Brain microvascular endothelial cell (primary cell): ENCODE measurements at places on chromosomes 12 and 14.

GRCh38 chr14:100782516-100783320 is 43.2 kb upstream of the MEG3 start:
- no peak for DNase-seq

DNA sequence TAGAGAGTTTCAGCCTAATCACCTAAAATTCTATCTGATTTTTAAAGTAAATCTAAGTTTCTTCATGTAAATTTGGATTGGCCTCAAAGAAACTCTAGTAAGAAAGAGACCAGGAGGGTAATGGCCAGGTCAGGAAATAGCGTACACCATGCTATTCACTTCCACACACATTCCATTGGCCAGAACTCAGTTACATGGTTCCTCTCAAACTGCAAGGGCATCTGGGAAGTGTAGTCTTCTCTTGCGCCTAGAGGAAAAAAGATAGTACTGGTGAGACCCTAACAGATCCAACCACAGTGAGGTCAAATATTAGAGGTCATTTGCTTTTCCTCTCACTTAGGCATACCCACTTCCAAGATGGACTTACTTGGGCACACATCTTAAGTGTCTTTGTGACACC is 39.1 kb downstream of the MBIP start:
- no peak for DNase-seq

DNA sequence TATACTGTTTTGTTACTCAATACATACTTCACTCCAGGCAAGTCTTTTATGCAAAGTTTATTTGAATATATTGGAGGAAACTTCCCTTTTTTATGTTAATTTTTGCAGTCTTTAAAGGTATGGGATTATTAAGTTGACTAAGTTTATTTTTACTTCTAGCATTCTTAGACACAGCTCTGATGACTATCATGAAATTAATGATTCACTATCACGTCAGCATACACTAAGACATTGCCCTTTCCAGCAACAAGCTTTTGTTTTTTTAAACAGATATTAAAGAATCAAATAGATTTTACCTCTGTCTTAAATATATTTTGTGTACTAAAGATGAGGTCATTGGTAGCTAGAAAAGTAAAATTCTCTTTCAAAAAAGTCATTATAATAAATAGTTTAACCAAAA is 52.1 kb downstream of the DERA start:
- DNase-seq: no peak

GRCh38 chr14:72380456-72380855 is 448.2 kb downstream of the RGS6 start:
- no peak for DNase-seq

DNA sequence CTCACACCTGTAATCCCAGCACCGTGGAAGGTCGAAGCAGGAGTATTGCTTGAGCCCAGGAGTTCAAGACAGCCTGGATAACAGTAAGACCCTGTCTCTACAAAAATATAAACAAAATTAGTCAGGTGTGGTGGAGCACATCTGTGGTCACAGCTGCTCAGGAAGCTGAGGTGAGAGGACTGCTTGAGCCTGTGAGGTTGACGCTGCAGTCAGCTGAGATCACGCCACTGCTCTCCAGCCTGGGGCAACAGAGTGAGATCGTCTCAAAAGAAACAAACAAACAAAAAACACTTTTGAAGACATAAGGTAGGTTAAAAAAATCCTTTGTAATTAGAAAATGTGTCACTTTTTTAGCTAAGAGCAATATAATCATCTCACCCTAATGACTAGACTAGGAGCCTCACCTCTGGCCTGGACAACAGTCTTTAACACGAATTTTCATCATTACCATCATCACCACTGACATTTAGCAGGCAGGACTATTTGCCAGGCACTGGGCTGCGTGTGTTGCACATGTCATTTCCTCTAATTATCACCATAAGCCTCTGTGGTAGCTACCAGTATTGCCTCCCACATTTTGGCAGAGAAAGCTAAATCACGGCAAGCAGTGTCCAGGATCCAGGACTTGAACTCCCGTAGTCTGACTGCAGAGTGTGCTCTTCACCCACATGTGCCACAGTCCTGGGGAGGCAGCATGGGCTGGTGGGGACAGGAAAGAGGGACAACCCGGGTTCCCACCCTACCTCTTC is 4.6 kb upstream of the SYCP3 start:
- DNase-seq: no peak

DNA sequence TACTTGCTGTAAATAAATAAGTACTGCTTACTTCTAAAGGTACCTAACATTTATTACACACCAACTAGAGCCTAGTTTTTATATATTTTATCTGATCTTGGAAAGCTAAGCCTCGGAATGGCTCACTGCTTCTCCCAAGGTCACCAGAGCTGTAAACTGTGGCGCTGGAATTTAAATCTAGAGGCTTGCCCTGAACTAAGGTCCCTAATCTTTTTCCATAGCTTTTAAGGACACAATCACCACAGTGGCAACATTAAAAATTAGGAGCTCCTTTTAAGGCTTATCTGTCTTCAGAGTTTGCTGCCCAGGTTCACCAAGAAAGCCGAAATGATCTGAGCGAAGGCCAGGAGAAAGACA is 670 bp downstream of the CCNB1IP1 start:
- no peak for DNase-seq

- no peak for DNase-seq
These were observed 1.7 kb upstream of the ITGA5 start for GRCh38 chr12:54420766-54421144.

DNA sequence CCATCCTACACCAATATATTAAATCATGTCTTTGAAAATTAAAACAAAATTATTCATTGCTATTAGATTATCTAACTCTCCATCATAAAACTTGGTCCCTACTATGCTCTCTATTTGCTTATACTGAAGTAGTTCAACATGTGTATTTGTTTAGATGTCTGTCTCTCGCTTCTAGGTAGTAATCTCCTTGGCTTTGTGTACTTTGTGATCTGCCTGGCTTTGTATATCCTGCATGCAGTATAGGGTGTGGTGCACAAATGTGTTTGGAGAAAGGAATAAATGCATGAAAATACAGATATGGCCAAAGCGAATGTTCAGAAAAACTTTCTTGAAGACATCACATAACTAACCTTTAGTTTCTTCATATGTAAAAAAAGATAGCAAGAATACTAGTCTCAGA is 246.6 kb upstream of the LRFN5 start:
- no peak for DNase-seq

- no peak for DNase-seq
These were observed 1.4 kb downstream of the RABGGTA start for GRCh38 chr14:24269910-24270536.

DNA sequence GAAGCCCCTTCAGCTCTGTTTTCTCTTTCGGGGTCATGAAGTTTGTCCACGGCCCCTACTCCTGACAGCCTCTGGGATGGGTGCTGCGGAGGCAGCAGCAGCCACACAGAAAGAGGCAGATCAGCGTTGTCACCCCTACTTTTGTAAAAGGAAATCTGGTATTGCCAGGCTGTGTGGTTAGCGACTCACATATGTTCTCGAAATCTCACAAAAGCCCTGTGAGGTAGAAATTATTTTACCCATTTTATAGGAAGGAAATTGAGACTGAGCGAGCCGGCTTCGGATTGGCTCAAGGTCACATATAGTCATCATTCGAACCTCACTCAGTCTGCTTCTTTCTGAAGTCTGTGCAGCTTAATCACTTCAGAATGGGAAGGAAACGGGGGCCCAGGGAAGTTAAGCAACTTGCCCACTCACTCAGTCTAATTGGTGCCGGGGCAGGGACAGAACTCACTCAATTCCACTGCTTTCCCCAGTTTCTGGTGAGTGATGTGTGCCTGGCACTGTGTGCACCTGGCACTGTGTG is 1.1 kb upstream of the CKAP4 start:
- DNase-seq: peak; percentile 47

GRCh38 chr12:94146166-94146936 is 2.0 kb upstream of the PLXNC1 start:
- DNase-seq: no peak

DNA sequence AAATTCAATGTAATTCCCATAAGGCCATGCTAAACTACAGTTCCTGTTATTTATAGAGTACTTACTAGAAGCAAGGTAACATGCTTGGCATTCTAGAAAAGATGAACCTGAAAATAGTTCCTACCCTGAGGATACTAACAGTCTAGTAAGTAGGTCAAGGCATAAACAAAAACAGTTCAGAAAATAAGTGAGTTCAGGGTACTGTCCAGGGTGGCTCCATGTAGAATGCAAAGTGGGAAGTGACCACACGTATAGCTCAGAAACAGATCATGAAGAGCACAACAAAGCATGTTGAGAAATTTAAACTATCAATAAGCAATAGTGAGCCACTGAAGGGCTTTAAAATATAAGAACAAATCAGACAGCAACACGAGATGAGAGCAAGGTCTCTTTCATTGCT is 2.3 kb downstream of the TMED10 start:
- DNase-seq: no peak

GRCh38 chr14:102900631-102901571 is 21.6 kb upstream of the AMN start:
- no peak for DNase-seq

DNA sequence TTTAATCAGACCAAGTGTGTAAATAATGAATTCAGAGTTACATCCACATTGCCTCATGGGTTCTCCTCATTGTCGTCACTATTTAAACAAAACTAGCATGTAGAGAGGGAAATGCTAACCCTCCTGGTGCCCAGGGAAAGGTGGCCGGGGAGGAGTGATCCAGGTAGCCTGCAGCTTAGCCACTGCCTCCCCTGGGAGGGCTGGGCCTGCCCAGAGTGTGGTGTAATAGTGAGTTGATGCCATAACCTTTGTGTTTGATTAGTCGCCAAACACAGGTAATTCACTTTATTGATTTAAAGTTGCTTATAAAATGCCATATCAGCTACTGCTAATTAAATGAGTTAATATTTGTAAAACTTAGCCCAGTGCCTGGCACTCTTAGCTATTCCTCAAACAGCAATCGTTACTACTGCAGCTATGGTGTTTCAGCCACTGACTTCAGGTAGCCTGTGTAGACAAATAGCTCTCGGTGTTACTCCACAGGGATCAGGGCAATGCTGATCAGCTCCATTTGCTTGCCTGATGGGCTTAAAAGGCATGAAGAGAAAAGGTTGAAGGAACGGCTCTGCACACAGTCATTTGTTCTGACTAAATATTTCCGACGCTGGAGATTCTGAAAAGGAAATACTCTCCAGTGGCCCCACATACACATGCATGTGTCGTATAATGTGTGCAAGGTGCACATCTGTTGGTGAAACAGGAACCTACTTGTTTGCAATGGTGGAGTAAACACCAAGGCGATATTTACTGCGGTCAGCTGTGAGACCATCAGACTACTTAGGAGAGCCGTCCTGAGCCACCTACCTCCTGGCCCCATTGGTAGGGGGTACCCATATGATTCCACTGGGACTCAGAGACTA is 45.7 kb upstream of the PRMT8 start:
- DNase-seq: no peak

DNA sequence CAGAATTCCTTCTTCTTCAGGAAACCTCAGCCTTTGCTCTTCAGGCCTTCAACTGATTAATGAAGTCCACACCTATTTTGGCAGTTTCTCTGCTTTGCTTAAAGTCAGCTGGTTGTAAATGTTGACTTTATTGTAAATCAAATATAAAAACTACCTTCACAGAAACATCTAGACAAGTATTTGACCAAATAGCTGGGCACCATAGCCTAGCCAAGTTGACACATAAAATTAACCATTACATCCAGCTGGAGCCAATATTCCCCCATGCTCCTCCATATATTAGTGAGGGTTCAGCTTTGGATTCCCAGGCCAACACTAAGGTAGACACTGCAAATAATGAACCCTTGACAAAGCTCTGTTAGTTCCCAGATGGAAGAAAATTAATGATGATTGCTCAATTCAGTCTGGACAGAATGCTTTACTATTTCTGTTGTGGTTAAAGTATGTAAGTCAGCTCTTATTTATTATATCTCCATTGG is 125.5 kb downstream of the ZFP36L1 start:
- no peak for DNase-seq

DNA sequence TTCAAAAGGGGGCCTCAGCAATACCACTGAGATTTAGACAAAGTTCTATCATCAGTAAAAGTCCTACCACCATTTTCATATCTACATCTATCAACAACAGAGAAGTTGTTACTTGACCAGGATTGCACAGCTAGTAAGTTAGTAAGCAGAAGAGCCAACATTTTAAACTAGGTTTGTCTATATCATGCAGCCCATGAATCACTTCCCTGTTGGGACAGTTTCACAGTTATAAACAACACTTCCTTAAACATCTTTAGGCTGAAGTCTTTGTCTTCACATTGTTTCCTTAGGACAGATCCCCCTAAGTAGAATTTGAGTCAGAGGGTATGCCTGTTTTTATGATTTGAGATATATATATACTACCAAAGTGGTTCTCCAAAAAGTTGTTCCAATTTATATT is 68.5 kb downstream of the DAO start:
- DNase-seq: no peak

GRCh38 chr12:124350491-124350890 is 55.6 kb downstream of the RFLNA start:
- DNase-seq: no peak

DNA sequence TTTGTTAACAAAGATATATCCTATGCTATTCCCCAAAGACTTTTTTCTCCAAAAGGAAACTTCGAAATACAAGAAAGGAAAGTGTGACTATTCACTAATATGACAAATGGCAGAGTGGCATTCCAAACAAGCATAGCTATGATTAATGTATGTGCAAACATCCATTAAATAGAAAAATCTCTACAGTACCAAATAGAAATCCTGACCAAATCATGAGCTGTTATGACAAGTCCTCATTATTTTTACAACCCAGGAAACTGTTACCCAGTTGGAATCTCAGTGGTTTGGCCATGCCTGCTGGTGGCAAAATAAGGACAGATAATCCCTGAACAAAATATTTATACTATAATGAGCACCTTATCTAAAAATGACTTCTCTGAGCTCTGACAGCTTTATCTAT is 202.1 kb downstream of the SEC23A start:
- no peak for DNase-seq

GRCh38 chr12:12641650-12642049 is 30.0 kb downstream of the CREBL2 start:
- DNase-seq: no peak

- DNase-seq: no peak
These were observed 188.3 kb upstream of the MYL2 start for GRCh38 chr12:111108726-111109125.

- no peak for DNase-seq
These were observed 26.4 kb upstream of the MED13L start for GRCh38 chr12:116303929-116304328.

- DNase-seq: no peak
These were observed 47.6 kb downstream of the CRACR2A start for GRCh38 chr12:3705354-3705675.

DNA sequence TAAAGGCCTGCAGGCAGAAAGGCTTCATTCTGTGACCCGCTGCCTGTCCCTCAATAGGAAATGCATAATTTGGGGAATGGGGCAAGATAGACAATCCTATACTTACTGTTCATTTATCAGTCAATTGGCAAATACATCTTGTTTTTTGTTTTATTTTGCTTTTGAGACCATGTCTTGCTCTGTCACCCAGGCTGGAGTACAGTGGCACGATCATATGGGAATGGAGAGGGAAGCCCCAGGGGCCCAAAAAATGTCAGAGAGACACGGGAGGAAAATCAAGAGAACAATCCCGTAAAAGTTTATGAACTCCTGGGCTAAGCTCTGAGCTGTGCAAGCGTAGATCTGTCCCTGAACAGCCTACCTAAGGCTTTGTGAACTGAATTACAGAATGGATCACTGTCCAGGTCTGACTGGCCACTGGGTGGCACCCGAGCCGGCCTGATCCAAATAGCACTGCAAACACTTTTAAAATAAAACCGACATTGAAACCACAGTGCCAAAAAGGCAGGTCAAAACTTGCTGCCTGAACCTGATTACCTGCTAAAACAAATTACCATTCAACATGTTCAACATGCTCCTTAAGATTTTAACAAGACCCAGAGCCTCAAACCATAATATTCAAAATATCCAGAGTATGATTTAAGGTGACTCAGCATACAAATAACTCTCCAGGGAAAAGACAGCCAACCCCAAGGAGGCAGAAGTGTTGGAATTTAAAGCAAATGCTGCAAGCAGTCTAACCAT is 11.8 kb downstream of the COPS7A start:
- DNase-seq: peak; percentile 62
